NCI-H1694 treated with DMSO at 0.1 percent for 48 hours (cell line): ENCODE measurements at places on chromosomes 6 and 20.

GRCh38 chr20:6714279-6714711, 53.2 kb upstream of the BMP2 start:
- no peak for DNase-seq

GRCh38 chr20:45935416-45936046, 1.0 kb downstream of the PCIF1 start:
- DNase-seq = no peak

DNA sequence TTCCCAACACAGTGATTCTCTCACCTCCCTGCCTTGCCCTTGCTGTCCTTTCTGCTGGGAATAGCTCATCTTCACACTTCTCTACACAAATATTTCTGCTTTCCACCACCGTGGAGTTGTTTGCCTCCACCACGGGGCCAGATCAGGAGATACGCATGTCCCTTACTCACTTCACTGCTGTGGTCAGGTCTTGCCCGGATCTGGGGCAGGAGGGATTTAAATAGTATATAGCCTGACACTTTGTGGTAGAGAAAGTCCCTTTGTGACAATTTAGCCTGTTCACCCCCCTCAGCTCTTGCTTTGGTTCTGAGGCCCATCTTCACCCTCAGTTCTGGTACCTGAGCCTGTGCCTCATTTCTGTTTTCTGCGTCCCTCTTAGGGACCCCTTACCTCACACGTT, 92.6 kb upstream of the PREP start:
- DNase-seq = no peak

- no peak for DNase-seq
Measured at GRCh38 chr6:81003156-81003555, 749.3 kb downstream of the TENT5A start.

GRCh38 chr20:59783641-59784010, 149.8 kb downstream of the SYCP2 start:
- DNase-seq = no peak

DNA sequence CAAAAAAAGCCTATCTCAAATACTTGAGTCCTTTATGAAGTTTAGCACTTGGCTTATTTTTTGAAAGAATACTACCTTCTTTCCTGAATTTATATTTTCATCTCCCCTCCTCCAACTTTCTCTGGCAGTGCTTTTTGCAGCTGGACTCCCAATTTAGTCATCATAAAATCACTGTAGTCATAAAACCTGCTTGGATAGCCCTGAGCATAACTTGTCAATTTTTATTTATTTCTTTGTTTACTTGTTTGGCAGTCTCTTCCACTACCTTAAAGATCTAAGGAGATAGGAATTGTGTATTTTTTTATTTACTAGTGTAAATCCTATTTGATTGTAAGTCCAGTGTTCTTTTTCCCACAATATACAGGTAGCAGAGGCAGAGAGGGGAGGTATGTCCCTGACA, 11.2 kb upstream of the EDN1 start:
- DNase-seq = no peak

- no peak for DNase-seq
Measured at GRCh38 chr6:107540465-107540857, 50.5 kb downstream of the SOBP start.

- no peak for DNase-seq
Measured at GRCh38 chr6:84877515-84878210, 113.3 kb upstream of the TBX18 start.

DNA sequence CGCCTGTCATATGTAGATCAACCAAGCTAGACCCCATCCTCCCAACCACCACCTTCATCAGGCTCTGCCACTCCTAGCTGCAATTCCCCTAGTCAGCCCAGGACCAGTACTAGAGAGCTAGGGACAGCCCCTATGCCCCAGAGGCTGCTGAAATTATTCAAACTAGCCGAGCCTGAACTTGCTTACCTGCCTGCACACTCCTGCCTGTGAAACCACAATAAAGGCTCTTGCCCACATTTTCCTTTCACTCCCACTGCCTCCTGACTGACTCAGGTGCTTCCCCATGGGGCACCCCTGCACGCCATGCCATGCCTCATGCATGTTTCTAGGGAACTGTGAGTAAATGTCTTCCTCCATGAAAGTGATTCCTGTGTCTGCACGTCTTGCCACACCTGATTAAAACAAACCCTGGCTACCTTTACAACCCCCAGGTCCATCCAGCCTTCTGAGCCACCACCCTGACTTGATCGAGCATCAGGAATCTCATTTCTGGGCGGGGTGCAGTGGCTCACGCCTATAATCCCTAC, 66.5 kb upstream of the IER3 start:
- no peak for DNase-seq

GRCh38 chr6:133393891-133394290, 152.7 kb downstream of the EYA4 start:
- DNase-seq = no peak

DNA sequence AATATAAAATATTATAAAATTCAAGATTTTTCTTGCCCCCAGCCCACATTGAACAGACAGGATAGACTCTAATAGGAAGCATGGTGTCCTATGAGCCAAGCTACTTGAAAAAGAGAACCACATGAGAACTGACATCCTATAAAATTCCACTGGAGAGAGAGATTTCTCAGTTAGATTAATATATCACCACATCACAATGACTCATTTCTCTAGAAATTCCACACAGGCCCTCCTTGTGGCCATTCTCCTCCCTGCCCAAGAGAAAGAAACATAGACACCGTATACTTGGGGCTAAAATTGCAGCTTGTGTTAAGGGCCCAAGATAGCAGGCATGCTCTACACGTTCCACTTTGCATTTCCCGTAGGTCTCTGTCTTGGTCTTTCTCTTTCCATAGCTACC, 481.4 kb downstream of the PTPRT start:
- DNase-seq = no peak
